CD4-positive, alpha-beta T cell treated with Interferon alpha-2 for 1 hour (primary cell): ENCODE measurements at places on chromosomes 16 and 17.

- no peak for DNase-seq
Measured at GRCh38 chr17:77254951-77255825, 114.4 kb downstream of the SEC14L1 start.

GRCh38 chr17:77280304-77281121 is 139.7 kb downstream of the SEC14L1 start:
- peak; percentile 7 for DNase-seq

DNA sequence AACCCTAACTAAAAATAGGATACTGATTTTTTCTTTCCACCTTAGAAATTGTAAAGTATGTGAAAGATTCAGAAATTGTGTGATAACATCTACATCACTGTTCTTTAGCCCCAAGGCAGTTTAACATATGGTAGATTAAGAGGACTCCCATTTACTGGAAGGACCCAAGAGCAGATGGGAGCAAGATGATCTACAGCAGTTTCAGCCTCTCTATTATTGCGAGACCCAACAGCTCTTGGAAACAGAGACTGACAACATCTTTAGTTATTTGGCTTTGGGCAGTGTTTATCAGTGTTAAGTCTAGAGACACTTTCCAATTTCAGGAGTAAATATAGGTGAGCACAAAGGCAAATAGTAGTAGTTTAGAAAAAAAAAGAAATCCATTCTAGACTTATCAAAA is 124.9 kb upstream of the CORO6 start:
- no peak for DNase-seq

DNA sequence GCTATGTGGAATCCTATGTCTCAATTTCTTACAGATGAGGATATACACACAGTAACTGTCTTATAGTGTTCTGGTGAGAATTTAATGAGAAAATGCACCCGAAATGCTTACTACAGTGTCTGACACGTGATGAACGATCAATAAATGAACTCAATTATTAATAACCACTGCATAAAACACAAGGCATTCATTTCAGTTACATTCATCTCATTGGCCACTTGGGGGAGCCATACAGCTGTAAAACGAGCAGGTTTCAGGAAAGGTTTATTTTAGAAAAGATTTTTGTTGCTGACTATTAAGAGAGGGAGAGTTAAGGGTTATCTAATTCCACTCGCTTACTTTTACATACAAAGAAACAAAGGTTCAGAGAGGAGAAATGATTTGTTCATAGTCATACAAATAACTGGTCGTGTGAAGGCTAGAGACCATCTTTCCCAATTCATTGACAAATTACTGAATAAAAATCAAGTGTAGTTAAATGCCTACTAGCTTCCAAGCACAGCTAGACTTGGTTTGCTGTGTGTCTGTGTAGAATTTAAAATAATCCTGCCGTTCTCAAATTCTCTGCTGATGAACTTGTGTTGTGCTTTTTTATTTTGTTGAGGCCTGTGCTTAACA is 160.1 kb downstream of the MAP2K4 start:
- peak; percentile 20 for DNase-seq

GRCh38 chr17:39928858-39929645 is 1.5 kb downstream of the LRRC3C start:
- DNase-seq, result no peak

DNA sequence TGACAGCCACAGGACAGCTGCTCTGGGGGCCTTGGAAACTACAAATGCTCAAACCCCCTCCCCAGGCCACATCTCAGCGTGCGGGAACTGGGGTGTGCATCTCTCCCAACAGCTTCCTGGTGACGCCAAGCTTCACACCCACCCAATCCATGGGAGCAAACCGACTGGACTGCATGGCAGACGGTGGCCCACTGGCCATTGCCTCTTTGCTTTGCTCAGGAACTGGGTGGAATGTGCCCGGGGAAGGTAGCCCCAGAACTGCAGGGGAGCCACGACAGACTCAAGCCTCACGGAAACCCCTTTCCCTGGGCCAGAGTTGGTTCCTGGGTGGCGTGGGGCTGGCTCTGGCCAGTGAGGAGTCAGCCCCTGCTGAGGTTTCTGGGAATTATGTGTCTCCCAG is 5.2 kb upstream of the C16orf95 start:
- DNase-seq, result no peak

DNA sequence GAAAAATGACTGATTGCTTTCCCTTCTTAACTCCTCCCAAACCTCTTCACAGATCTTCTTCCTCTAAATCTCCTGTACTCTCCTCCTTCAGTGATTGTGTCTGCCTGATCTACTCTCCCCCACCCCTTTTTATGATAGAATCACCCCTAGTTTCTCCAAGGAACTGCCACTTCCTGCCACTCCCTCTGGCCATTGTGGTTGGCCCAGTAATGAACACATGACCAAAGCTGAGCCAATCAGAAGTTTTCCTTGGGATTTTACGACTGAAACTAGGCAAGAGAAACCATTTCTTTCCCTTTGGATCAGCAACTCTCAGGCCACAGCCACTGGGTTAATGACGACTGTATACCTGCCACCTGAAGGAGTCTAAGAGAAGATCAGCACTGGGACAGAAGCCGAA is 15.9 kb downstream of the IRX3 start:
- no peak for DNase-seq

DNA sequence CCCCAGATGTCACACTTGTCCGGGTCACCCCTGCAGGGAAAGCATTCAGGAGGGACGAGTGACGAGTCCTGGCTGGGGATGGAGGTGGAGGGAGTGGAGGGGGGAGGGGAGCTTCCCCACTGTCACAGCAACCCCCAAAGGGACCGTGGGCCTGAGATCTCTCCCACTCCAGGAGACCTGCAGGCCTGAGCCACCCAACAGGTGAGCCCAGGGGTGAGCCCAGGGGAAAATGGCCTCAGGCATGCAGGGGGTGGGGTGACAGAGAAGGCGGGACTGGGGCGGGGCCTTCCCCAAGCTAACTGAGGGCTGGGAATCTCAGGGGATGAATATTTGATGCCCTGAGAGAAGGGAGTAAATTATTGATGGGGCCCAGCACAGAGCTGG is 2.4 kb downstream of the USH1G start:
- DNase-seq, result no peak

GRCh38 chr17:35876534-35876933 is 3.6 kb downstream of the CCL5 start:
- DNase-seq, result no peak

DNA sequence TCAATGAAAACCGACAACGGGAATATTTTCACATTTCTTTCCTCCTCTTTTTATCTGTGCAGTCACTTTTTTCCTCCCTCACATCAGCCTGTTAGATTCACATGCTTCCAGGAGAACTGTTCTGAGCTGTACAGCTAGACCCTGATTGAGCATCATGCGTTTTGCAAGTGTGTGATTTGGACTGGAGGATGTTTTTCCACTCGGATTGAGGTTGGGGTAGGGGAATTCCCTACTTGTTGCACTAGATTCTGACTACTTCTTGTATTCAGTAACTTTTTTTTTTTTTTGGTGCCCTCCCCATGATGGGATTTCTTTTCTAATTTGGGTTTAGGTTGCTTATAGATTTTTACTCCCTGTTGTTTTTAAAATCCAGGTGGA is 4.8 kb downstream of the MSI2 start:
- no peak for DNase-seq

- no peak for DNase-seq
Measured at GRCh38 chr17:39810939-39811728, 53.0 kb downstream of the IKZF3 start.

GRCh38 chr17:71331754-71332325 is 789.0 kb upstream of the SOX9 start:
- no peak for DNase-seq

GRCh38 chr17:65487990-65488389 is 73.5 kb downstream of the AXIN2 start:
- DNase-seq, result no peak

GRCh38 chr16:1475552-1476114 is 805 bp upstream of the CLCN7 start:
- no peak for DNase-seq
